Cardiac muscle cell (in vitro differentiated cells and primary cell): ENCODE measurements at places on chromosomes 1 and 21. TPM values are rescaled to one million over a fixed set of nuclear protein-coding genes. Genes with fewer than 3 reads are reported as not detected.
A peak's percentile ranks its signal among the peaks of the same experiment; 100 is the strongest.

FAM110D gene
- total RNA-seq = 4.7 and 6.8 TPM in 2 replicates

SAMD11 gene
- total RNA-seq = 90.7 and 146 TPM in 2 replicates

DNA sequence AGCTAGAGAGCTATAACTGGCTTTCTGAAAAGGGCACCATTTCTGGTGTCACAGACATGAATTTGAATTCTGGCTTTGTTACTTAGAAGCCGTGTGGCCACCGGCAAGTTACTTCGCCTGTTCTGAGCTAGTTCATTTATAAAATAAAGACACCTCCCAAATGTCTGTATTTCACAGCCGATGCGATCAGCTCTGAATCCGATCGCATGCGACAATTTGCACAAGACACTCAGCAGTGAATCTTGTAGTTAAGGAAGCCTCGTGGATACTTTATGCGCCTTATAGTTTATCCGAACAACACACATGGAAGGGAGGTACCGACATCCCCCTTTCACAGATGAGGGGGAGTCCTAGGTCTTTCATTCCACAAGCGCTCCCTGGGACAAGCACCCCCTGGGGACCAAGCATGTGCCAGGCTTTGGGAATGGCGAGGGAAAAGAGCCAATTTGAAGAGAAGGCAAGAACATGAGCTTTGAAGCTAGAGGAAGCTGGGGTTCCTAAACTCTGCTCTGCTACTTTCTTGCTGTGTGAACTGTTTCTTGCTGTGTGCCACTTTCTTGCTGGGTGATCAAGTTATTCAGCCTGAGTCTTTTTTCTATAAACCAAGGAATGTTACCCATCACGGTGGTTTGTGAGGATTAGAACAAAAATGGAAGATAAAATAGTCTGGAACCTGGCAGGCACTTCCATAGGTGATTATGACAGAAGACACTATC, 3.9 kb downstream of the ID3 start:
- peak; percentile 26 for DNase-seq

GRCh38 chr1:150789396-150789795, 18.7 kb downstream of the CTSK start:
- no peak for DNase-seq

- no peak for DNase-seq
These were observed 21.5 kb downstream of the GFI1 start for GRCh38 chr1:92465256-92465647.

GRCh38 chr1:74869702-74870101, 136.8 kb downstream of the TYW3 start:
- DNase-seq = no peak

DNA sequence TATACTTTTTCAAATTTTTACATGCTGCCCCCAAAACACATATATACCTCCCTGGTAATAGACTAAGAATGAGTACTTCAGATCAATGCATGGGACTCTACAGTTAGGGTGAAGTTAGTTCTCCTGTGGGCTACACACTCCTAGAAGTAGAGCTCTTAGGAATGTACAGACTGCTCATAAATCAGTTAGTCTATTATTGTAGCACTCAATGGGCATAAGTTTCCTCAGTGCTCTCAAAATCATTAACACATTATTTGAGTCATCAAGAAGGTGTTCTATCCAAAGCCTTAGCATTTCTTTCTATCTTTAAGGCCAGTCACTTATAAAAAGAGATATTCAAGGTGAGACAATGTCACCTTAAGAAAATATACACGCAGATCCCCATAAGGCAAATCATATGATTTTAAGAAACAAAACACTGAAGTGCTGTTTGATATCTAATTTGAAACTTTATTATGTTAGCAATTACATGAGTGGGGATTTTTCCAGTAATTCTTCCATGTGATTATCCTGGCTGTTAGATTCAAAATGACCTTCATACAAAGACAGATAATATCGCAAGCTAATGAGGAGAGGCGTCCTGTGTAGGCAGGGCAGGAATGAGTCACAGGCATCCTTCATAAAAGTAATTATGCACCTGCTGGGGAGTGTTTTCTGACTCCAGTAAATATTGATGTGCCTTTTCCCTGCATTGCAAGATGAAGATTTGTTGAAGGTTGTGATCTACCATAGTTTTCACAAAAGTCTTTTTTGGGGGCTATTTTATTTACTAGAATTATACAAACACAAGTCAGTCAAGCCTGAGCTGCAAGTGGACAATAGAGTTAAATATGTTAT, 167.2 kb upstream of the ATP1B1 start:
- no peak for DNase-seq

GRCh38 chr1:204493984-204494280, 673 bp downstream of the PIK3C2B start:
- no peak for DNase-seq
